Stimulated activated CD8-positive, alpha-beta memory T cell treated with anti-CD3 and anti-CD28 coated beads, Interleukin-12 subunit alpha, Interleukin-12 subunit beta, amount 100 ng/mL, for 4 hours (primary cell): ENCODE measurements at places on chromosomes 12 and 14.

DNA sequence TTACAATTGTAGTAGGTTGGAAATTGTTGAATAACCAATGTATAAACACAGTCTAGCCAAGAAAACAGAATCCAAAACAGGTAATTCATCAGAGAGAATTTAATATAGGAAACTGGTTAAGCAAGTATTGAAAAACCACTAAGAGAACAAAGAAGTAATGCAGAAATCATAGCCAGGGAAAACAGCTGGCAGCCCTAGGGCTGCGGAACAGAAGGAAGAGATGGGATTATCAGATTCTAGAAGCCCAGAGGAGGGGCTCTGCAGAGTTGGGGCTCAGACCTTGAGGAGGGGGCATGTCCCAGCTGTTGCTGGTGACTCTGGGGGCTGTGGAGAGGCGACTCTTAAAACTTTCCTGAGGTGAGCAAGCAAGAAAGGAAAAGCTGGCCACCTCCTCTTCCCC lies 49.4 kb downstream of the CD9 start:
- DNase-seq, result no peak

- DNase-seq, result no peak
Observed at GRCh38 chr12:114981036-114981435, 297.1 kb upstream of the TBX3 start.

DNA sequence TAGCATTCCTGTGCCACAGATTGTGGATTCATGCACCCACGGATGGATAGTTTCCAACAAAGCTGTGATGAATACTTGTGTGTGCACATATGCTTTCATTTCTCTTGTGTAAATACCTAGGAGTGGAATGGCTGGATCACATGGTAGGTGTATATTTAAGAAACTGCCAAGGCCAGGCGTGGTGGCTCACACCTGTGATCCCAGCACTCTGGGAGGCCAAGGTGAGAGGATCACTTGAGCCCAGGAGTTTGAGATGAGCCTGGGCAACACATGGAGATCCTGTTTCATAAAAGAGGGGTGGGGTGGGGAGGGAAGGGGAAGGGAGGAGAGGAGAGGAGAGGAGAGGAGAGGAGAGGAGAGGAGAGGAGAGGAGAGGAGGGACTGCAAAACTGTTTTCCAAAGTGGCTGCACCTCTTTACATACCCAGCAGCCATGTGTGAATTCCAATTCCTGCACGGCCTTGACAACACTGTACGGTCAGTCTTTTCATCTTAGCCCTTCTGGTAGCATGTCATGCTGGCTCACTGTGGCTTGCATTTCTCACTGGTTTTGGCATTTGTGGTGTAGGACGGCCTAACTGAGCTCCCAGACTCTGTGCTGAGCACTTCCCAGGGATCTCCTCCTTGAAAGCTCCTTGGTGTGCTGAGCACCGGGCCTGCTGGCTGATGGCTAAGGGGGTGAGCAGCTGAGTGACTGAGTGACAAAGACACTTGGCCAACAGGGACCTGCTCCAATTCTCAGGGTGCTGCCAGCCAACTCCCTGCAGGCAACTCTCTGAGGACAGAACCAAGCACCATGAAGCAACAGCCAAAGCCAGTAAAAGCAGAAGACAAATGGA lies 27.9 kb downstream of the SYNE3 start:
- no peak for DNase-seq

DNA sequence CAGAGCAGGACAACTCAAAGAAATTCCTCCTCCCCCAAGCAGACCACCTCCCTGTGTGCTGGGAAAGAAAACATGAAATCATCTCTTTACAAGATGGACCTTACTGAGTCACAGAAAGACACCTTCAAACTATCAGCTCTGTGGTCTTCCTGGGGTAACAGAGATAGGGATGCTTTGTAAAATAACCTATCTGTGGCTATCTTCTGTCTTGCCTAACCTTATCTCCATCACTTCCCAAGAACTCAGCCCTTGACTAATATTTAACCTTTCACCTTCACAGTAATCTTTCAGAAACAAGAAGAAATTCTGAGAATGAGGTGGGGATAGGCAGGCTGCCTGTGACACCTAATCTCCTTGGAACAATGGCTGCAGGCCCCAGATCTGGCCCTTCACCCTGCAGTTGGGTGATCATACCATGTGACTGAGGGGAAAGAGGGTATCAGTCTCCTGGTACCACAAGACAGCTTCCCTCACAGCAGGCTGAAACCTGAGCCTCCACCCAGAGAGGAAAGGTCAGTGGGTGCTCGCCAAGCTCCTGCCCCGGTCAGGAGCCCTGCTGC lies 27.4 kb upstream of the CEBPE start:
- DNase-seq, result no peak

GRCh38 chr12:54020591-54021405 lies 7.4 kb upstream of the HOXC6 start:
- DNase-seq, result no peak

GRCh38 chr14:32230695-32231280 lies 27.7 kb upstream of the RNU6-8 start:
- no peak for DNase-seq

DNA sequence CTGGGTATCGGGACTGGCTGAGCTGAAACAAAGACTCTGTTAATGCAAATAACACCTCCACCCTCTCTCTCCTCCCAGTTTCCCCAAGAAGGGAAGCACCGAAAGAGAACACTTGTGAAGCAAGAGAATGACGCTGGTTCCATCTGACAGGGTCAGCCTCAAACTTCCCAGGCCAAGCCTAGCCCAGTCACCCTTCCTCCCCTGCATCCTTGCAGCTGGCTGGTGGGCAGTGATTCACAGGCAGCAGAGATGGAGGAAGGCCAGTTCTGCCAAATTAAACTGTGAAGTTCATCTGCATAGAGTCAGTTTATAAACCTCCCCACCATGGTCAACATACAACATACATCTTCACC lies 2.8 kb downstream of the LRRC74A start:
- no peak for DNase-seq

DNA sequence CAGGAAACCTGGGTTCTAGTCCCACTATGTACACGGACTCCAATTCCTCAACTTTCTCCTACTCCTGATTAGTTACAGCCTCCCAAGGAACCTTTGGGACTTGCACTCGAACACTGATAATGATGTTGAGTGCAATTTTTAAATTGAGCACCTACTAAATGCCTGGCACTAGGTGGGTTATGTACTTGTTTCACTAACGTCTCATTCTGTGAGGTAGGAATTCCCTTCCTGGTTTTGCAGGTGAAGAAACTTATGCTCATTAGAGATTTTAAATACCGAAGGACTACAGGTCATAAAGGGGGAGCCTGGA lies 536 bp downstream of the PARPBP start:
- DNase-seq, result no peak

- DNase-seq, result no peak
Observed at GRCh38 chr12:11508699-11509098, 113.3 kb upstream of the PRB2 start.

GRCh38 chr12:74641262-74641661 lies 103.6 kb downstream of the ATXN7L3B start:
- DNase-seq, result no peak
